Ovary (tissue), 10 donors: ENCODE measurements at places on chromosomes 12 and 14. TPM values are rescaled to one million over a fixed set of nuclear protein-coding genes. Genes with fewer than 3 reads are reported as not detected.
A peak's percentile ranks its signal among the peaks of the same experiment; 100 is the strongest.

DNA sequence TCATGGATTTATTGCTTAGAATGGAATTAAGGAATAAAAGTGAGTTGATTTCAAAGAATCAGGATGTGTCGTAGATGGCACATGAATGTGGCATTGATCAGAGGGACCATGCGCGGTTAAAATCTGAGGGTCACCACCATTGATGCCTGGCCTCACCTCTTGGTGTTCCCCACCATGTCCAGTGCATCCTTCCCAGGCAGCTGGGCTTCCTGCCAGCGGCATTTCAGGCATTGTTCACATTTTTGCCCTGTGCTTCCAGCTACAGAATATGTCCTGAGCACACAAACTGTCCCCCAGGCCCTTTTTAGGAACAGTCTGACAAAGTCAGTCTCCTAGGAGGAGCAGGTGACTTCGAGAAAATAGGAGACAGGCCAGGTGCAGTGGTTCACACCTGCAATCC is 42.0 kb upstream of the TSPAN9 start:
- no peak overlapping the region for H3K27ac ChIP-seq
- H3K4me3 ChIP-seq = no peak overlapping the region
- no peak for DNase-seq
- no peaks in the 10 kb centered on the region for H3K27me3 ChIP-seq

DNA sequence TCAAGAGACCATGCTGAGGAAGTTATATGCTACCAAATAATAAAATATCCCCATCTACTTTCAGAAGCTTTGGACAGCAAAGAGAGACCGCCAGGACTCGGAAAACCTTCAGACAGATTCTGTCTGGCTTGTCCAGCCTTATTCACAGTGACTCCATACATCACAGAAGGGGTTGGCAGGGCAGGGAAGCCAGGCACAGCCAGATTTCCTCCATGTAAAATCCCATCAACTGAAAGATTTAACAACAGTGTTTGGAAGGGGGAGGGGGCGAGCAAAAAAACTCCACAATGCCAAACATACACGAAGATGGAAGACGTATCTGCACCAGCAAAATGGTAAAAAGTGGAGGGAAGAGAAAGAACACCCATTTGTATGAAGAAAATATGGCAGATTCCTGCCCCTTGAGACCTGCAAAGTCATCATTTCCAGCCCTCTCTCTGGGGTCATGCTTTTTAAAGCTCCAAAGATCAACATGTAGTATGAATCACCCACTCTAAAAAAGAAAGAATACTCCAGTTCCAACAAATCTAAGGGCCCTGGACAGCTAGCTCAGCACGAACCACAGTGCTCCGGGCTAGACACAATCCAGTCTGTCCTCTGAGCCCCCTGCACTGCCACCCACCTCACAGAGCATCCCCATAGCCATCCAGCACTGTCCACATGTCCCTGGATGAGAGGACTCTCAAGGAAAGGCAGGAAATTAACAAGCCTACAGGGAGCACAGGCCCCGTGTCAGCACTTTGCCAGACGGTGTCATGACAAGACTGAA is 116.4 kb downstream of the DICER1 start:
- no peak overlapping the region for H3K27ac ChIP-seq
- H3K36me3 ChIP-seq = no peaks in the 10 kb centered on the region
- H3K4me3 ChIP-seq = no peak overlapping the region
- no peak for DNase-seq

- H3K4me1 ChIP-seq = peaks cover 6% of the 10 kb centered on the region
- no peak overlapping the region for H3K27ac ChIP-seq
- H3K36me3 ChIP-seq = no peaks in the 10 kb centered on the region
- no peak overlapping the region for H3K4me3 ChIP-seq
- no peaks in the 10 kb centered on the region for H3K27me3 ChIP-seq
- DNase-seq = no peak
These were observed 15.5 kb downstream of the COX14 start for GRCh38 chr12:50127546-50127945.

DNA sequence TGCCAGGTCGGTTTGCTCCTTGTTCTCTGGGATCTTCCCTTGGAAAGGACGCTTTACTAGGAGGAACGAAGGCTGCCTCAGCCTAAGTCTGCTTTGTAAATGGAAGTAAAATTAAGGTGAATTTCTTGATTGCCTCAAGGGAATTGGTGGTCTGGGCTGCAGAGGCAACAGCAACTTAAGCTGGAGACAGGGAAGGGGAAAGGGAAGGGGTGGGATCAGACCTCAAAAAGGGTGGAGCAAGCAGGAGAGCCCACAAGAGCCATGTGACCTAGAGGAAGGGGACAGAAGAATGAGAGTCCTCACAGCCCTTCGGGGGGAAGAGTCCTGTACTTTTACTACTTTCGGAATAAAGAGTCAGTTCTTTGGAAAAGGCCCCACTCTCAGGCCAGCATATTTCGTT is 147.9 kb downstream of the PPM1H start:
- no peaks in the 10 kb centered on the region for H3K27me3 ChIP-seq
- no peaks in the 10 kb centered on the region for H3K36me3 ChIP-seq
- DNase-seq = no peak
- no peak overlapping the region for H3K4me3 ChIP-seq
- H3K4me1 ChIP-seq = no peaks in the 10 kb centered on the region

DNA sequence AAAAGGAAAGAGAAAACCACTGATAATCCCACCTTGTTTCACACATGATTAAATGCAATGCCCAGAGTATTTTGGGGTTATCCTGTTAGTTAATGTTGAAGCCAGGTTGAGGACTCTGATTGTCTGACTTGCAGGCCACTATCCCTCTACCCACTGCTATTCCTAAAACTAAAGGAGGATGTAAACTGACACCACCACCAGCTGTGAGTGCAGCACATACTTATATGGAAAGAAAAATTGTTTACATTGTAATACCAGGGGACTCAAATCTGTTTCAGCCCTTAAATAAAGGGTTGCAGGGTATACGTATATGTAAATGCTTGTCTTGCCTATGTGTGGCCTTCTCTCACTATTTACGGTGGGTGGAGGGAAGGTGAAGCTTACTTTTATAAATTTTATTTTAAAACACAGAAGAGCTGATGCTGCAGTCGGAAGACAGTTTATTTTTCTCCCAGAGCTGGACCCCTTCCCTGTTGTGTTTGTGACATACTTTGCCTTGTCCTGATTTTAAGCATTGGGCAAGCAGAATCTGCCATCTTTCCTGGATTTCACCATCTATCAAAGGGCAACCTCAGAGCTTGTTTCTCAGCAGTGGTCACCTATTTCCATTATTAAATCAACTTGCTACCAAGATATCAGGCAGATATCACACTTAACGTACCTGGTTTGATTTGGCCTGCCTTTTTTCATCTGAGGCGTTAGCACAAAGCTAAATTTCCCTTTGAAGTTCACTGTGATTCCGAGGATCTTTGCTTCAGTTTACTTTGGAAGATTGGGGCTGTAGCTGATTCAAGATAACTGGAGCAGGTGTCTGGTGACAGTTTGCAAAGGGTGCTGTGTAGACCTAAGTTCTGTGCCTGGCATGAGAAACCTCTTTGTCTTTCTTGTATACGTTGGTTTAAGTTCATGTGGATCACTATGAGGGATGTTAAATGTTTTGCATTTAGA is 25.2 kb downstream of the DAAM1 start:
- no peaks in the 10 kb centered on the region for H3K36me3 ChIP-seq
- no peak overlapping the region for H3K27ac ChIP-seq
- peaks cover 16% of the 10 kb centered on the region for H3K4me1 ChIP-seq
- H3K4me3 ChIP-seq = no peak overlapping the region
- DNase-seq = no peak

DNA sequence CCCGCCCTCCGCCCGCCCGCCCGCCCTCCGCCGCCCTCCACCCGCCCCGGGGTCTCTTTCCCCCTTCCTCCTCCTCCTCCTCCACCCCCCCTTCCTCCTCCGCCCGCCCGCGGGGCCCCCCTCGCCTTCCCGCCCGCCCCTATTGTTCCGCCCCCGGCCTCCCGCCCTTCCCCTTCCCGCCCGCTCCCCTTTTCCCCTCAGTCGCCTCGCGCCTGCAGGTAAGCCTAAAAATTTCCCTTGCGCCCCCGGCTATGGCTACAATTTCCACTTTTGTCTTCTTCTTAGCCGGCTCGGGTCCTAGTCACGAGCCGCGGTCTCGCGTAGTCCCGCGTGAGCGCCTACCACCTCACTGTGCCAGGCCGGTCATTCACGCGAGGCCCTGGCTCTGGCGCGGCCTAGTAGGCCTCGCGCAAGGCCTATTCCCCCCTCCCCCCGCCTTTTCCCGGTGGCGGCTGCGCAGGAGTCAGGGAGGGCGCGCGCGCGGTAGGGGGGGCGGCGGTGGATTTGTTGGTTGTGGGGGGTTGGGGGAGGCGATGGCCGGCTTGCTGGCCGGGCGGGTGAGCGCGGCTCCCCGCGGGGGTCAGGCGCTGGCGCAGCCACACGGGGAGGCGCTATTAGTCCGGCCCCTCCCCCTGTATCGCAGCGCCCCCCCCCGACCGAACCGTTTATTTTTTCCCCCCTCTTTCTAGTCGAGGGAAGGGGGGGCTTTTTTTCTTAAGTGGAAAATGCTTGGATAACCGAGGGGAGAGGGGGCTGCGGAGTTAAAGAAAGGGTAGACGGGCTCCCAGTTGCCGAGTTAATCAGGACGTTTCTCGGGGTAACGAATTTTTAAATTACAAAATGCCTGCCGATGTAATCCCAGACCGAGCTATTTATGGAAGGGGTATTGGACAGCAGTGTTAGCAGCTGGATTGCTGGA is 516 bp downstream of the PCBP2 start:
- no peaks in the 10 kb centered on the region for H3K27me3 ChIP-seq
- DNase-seq = peak; percentile 91
- H3K27ac ChIP-seq = peak overlapping the region; percentile 80
- H3K36me3 ChIP-seq = no peaks in the 10 kb centered on the region
- peaks cover 2% of the 10 kb centered on the region for H3K4me1 ChIP-seq

DNA sequence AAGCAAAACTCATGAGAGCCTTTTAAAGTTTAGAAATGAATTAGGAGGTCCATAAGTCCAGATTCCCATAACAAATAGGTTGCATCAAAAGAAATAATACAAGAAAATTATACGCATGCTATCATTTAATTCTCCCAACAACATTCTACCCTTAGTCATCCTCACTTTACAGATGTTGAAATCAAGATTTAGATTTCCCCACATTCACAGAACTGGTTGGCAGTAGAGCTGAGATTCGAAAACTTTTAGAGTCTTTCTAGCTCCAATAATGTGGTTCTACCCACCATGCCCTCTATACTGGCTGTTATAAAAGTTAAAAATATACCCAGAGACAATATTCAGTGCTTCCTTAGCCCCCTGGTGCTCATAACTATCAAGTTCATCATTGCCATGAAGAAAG is 56.6 kb upstream of the METAP2 start:
- no peak for DNase-seq
- no peaks in the 10 kb centered on the region for H3K27me3 ChIP-seq
- H3K36me3 ChIP-seq = no peaks in the 10 kb centered on the region
- H3K27ac ChIP-seq = no peak overlapping the region
- H3K4me1 ChIP-seq = no peaks in the 10 kb centered on the region

- H3K4me3 ChIP-seq = no peak overlapping the region
- H3K4me1 ChIP-seq = peaks cover 1% of the 10 kb centered on the region
- no peak overlapping the region for H3K27ac ChIP-seq
- H3K36me3 ChIP-seq = no peaks in the 10 kb centered on the region
- no peak for DNase-seq
These were observed 474.3 kb downstream of the ATP23 start for GRCh38 chr12:58415716-58416115.

BHLHE41 gene
- 4.2 TPM for polyA plus RNA-seq

RERGL gene
- polyA plus RNA-seq = 57.5 TPM

NEDD8 gene
- polyA plus RNA-seq = 180 TPM

SLC10A1 gene
- not detected for polyA plus RNA-seq
